ENCODE measurements at places on chromosomes 12 and 14. TPM values are rescaled to one million over a fixed set of nuclear protein-coding genes. Genes with fewer than 3 reads are reported as not detected.

DNA sequence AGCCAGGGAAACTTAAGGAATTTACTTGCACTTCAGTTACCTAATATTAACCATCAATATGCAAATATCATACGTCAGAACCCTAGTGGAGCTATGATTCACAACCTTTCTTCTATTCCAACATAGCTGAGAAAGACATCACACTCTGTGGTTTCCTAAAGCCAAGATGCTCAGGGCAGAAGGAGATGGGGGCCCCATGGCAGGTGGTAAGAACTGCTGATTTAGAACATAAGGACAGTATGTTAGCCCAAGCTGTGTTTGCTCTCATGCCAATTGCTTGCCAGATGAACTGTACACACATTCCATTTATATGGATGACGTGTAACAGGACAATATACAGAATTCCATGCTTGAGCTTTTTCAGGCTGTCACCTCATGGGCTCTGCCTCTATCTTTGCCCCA lies 34.6 kb downstream of the HECTD4 start:
- DNase-seq = no peak

GRCh38 chr14:70896981-70897380 lies 10.3 kb upstream of the PCNX1 start:
- no peak for DNase-seq

- no peak for DNase-seq
These were observed at the start of gene NUAK1 for GRCh38 chr12:106138633-106139421. Gene NUAK1, minus strand, starts transcription at chr12:106138954. Its CDS starts 301 bp downstream, at chr12:106138653.

- no peak for DNase-seq
These were observed 1.6 kb downstream of the KLHL28 start for GRCh38 chr14:44960146-44960545.

RAB3IP gene
- 21.6 TPM for total RNA-seq

GRCh38 chr12:28460420-28461130 lies 270.3 kb downstream of the CCDC91 start:
- DNase-seq = no peak

DNA sequence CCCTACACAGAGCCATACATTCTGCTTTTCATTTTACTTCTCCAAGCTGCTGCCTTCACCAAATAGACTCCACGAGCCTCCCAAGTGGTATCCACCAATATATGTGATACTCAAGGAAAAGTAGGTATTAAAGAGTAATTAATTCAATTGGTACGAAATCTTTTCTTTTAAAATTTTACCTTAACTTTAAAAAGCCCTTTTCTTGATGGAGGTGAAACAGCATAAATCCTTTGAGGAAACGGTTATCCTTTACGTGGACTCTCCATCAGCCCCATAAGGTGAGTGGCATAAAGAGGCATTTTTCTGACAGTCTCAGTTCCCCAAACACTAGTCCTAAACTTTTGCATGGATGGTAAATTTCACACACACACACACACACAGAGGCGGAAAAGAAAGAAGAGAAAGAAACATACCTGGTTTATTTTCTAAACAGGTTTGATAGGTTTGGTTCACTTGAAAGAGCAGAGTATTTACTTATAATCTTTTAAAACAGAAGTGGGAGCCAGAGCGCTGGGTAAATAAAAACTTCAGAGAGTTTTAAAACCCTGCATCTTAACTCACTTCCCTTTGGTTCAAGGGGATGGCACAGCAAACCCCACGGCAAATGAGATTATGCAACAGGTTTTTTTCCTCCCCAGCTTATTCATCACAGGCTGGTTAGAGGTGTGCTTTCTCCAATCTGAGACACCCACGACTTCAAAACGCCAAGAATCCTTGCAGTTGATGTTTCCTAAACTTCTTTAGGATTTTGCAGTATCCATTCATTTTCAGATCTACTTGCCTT lies 1.9 kb downstream of the DUSP16 start:
- DNase-seq = no peak

GRCh38 chr12:116263844-116264243 lies 13.6 kb downstream of the MED13L start:
- DNase-seq = no peak

- no peak for DNase-seq
These were observed 11.3 kb upstream of the EDDM3A start for GRCh38 chr14:20734430-20734806.

DNA sequence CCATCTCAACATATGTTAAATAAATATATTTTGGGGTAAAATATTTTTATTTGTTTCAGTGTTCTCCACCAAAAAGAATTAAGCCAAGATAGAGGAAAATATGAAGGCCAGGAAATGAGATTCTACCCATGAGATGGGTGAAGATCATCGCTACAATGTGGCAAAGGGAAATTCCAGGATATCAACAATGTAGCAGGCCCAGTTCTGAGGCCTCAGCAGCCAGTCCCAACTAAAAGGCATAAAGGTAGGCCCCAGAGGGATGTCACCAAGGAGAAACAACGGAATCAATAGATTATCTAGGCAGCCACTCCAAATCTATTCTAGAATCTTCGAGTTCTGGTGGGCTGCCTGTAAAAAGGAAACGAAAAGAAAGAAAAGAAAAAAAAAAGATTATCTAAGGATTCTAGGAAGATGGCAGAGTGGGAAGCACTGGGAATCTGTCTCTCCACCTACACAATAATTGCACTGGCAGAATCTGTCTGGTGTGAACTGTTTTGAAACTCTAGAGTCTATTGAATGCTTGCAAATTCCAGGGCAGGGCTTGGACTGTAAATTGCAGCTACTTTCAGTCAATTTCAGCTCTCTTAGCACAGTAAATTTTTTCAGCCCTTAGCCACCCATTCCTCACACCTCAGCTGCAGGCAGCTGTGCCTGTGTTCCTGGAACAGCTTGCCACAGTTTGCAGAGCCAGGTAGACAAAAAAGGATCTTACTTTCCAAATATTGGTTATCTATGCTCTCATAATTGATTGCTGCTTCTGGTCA lies 33.1 kb upstream of the MMP19 start:
- no peak for DNase-seq

DNA sequence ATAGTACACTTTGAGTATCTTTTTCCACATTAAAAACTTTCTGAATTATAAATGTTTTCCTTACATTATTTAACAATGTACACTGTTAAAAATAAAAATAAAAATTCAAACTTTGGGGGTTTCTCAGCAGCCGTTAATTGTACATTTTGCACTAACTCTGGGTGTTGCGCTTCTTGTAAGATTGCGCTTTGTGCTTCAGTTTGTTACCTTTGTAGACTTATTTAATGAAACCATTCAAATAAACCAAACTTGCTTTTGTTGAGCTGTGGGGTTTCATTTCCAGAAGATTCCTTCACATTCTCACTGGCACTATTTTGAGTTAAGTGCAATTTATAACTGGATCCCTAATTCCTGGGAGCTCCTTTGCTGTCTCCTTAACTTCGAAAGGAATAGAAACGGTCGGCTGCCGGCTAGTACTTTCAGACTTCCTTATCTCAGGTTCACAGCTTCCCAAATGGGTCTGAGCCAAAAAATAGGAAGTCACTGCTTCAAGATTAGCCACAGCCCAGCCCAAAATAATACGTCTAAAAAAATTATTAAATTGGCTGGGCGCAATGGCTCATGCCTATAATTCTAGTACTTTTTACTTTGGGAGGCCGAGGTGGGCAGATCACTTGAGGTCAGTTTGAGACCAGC lies 38.2 kb downstream of the RAD52 start:
- DNase-seq = no peak

HOXC10 gene
- 10.9 TPM for total RNA-seq

NR1H4 gene
- not detected for total RNA-seq

CEBPE gene
- total RNA-seq = not detected

DNA sequence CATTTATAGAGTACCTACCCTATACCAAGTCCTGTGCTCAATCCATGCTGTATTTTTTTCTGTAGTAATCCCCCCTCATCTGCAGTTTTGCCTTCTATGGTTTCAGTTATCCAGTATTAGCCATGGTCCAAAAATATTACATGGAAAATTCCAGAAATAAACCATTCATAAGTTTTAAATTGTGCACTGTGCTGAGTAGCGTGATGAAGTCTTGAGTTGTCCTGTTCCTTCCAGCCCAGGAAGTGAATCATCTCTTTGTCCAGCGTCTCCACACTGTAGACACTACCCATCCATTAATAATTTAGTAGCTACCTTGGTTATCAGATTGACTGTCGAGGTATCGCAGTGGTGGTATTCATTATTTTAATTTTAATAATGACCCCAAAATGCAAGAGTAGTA lies 54.2 kb downstream of the SUDS3 start:
- no peak for DNase-seq

- no peak for DNase-seq
These were observed 17.9 kb upstream of the CFAP54 start for GRCh38 chr12:96471368-96472050.

DNA sequence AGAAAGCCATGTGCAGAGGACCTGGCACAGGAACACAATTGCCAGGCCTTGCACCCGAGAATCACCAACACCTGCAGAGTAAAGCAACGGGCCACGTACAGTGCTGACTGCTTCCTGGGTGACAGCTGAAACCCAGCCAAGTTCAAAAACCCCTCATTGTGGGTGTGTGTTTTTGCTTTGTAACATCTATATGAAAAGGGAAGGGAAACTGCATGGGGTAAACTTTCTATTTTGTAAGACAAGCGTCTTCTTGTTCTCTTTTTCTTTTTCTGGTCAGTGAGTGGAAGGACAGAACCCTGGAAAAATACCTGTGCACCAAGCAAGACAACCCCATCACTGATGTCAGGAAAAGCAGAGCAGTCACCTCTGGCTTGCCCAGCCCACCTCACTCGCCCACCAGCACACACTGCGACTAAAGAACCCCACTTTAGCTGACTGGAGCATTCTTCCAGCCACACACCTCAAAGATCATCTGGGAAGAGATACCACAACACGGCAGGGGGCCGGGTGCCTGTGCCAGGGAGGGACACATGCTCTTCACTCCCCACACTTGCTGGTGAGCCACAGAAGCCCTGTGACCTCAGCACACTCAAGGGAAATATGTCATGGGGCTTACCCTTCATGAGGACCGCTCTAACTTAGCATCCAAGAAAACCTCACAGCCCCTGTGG lies 172.3 kb downstream of the NDUFA12 start:
- DNase-seq = no peak

GRCh38 chr12:5438671-5439200 lies 6.8 kb downstream of the NTF3 start:
- DNase-seq = no peak

SLC24A4 gene
- not detected for total RNA-seq

LTBP2 gene
- total RNA-seq = 34.7 TPM

DNA sequence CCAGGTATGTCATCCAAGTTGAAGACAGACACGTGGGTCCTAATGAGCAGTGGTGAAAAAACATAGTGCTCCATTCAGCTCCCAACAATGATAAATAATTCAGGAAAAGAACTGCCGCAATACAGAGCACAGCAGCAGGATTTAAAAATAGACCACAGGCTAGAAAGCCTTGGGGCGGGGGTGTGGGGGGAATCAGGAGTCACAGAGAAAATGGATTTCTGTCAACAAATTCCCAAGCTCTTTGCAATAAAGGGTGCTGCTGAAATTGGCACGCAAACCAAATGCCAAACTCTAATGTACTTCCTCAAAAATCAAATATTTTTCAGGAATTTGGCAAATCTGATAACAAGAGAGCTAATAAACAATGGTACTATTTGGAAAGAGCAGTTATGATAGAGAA lies 58.6 kb downstream of the R3HDM2 start:
- DNase-seq = no peak

DNA sequence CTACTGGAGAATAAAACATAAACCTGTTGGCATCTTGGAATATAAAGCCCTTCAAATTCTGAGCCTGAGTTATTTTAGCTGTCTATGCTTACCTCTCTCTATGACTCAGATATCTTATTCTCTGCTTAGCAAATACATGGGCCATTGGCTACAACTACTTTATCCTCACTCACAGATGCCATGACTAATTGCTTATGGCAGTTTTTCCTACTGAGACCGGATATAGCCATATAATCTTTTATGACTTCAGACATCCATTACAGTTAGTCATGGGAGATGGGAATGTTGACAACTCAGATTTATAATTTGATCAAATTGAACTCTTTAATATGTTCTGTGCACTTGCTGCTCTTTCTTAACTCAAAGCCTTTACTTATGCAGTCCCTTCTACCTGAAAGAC lies 502.4 kb upstream of the ATP2B1 start:
- no peak for DNase-seq

DNA sequence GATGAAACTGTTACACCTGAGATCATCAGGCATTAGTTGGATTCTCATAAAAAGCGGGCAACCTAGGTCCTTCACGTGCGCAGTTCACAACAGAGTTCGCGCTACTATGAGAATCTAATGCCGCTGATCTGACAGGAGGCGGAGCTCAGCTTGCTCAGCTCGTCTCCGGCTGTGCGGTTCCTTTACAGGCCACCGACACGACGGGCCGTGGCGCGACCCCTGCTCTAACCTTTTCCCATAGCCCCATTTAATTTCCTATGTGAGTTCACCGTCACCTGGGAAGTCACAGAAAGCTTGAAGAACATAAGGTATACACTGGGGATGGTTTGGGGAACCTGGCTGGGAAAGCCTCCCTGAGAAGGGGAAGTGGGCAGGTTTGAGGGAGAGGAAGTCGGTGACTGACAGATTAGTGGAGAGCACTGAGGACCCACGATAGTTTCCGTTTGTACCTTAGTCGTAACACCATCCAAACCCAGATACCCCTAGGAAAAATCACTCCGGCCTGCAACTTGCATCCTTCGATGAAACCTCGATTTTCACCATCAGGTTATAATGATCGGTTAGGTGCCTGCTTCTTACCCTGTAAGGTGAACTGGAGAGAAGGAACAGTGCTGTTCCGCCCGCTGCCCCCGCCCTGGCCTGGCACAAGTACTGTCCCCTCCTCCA lies 2.8 kb upstream of the AAAS start:
- no peak for DNase-seq
